ENCODE measurements at places on chromosomes 1 and 21.

- no peak for DNase-seq
Observed at GRCh38 chr1:109136766-109137165, 22.9 kb downstream of the ELAPOR1 start.

DNA sequence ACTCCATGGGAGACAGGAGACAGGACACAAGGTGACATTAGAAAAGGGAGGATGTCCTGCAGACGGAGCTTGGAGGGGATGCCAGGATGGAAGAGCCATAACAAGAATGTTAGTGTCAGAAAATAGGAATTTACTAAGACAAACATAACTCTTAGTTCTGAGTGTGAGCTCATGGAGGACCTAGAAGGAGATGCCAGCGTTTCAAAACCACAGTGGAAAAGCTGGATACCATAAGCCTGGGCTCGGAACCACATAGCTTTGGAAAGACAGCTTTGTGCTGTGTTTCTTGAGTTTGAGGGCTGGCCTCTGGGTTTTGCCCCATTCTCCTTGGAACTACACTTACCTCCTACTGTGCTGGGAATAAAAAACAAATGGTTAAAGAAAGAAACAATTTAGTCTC, 128.4 kb downstream of the S1PR1 start:
- DNase-seq = no peak

GRCh38 chr1:85174503-85174902, 26.3 kb downstream of the SYDE2 start:
- no peak for DNase-seq

- DNase-seq = peak; percentile 19
Observed at GRCh38 chr1:59005491-59006288, 221.8 kb upstream of the JUN start.

- DNase-seq = no peak
Observed at GRCh38 chr1:42179275-42179674, 14.7 kb upstream of the GUCA2A start.

DNA sequence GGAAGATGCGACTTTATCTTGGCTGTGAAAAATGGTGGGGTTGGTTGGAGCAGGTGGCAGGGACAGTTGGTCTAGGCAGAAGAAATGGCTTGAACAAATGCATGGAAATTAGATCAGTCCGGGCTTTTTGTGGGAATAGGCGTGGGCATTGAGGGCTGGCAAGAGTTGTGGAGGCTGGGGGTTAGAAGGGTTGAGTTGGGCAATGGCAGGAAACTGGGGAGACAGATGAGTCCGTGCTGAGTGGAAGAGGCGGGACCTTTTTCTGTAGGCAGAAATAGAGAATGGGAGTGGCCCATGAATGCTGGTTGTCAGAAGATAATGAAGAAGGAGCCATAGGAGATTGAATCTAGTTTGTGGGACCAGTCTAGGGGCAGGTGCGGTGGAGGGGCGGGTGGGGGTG, 6.9 kb downstream of the PDPN start:
- no peak for DNase-seq

DNA sequence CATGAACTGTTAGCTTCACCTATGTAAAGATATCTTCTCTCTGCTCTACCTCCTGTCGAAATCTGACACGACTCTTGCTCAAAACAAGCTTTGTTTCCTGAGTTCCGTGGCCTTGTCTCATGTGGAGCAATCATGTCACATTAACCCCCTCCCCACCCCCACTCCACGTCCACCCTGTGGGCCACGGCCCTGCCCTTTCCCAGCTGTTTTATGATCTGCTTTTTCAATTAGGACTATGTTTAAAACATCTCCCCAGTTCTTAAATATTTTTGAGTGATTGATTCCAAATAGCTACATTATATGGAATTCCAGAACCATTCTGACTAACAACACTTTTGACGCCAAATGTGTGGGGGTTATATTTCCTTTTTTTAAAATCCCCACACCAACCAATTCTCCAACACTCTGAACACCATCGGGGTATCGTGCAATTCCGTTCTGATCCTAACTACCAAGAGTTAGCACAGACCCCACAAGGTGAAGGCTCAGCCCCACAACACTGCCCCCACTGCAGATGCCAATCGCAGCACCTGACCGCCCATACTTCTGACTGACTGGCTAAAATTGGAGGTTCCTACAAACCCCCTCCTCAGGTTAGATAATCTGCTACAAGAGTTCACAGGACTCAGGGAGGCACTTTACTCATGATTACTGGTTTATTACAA, 12.7 kb upstream of the S100A8 start:
- DNase-seq = no peak

DNA sequence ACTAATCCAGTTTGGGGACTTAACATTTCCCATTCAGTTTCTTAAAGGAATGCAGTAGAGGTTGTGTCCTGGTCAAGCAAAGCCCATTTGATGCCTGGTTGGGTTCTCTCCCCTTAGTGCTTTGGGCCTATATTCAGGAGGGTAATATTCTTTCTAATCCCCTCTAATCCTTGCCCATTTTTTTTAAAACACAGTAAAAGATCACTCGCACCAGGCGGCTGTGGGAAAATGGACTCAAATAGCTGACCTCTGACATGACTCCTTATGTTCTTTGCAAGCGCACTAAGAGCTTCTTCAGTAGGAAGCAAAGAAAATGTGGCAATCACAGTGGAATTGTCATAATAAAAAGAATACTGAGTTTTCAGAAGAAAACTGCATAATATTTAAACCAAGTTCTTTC, 49.9 kb downstream of the WNT2B start:
- DNase-seq = no peak

- no peak for DNase-seq
Observed at GRCh38 chr21:25118648-25119047, 488.6 kb downstream of the MRPL39 start.

GRCh38 chr21:31686272-31686915, 26.9 kb downstream of the SOD1 start:
- no peak for DNase-seq

- no peak for DNase-seq
Observed at GRCh38 chr1:9119745-9120144, 9.2 kb downstream of the GPR157 start.

- no peak for DNase-seq
Observed at GRCh38 chr1:178867670-178868069, 3.2 kb downstream of the ANGPTL1 start.

DNA sequence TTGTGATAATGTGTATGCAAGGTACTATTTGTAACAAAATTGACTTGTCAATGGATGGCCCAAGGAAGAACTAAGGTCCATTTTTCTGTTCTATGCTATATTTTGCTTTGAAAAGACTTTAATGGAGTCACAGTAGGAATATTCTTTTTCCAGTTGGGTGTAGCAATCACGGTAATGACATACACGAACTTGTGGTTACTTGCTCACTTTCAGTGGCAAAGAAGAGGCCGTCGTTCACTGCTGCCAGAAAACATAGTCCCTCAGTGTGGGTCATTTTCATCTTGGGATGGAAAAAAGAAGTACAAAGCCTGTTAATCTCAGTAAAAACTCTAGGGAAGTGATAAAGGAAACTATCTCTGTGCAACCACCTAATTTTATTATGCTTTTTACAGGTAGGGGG, 47.8 kb upstream of the LAMC2 start:
- DNase-seq = no peak

DNA sequence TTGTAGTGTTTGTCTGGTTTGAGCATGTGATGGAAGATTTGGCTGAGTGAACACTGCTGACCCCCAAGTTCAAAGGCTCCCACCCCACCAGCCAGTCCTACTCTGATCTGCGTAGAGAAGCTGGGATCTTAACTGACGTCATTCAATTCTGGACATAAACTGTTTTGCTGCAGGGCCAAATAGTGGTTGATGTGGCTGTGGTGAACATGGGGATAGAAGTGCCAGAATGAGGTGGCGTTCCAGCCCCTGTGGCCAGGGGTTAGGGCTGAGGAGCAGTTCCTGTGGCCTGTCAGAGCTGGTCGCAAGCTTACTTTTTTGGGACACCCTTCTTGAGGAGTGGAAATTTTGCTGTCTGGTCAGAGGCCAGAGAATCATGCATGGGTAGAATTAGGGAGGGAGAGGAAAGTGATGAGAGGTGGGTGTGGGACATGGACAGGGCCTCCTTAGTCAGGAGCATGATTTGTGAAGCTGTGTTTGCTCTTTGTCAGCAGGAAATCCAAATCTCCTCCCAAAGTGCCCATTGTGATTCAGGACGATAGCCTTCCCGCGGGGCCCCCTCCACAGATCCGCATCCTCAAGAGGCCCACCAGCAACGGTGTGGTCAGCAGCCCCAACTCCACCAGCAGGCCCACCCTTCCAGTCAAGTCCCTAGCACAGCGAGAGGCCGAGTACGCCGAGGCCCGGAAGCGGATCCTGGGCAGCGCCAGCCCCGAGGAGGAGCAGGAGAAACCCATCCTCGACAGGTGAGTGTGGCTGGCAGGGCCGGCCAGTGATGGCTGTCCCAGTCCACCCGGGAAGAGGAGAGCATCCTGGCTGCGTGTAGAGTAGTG, 25.9 kb downstream of the SZRD1 start:
- no peak for DNase-seq

DNA sequence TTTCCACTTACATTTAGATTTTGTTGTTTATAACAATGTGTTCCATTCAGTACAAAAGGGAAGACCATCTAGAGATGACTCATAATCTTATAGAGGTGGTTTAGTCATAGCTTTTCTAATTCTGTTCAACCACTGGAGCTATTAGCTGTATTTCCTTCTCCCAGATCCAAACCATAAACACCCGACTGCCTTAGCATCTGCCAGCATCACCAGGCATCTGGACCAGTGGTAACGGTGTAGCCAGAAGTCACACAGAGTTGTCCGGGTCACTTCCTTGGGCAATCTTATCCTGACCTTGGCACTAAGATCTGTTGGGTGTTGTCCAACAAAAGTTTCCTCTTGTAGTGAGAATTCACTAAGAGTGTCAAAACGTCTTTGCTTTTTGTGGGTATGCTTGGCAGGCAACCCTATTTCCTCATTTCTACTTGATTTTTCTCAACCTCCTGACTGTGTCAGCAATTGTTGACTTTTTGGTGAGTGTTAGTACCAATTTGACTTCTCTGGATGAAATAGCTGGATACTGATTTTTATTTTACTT, 372.1 kb upstream of the B3GALT2 start:
- DNase-seq = no peak

DNA sequence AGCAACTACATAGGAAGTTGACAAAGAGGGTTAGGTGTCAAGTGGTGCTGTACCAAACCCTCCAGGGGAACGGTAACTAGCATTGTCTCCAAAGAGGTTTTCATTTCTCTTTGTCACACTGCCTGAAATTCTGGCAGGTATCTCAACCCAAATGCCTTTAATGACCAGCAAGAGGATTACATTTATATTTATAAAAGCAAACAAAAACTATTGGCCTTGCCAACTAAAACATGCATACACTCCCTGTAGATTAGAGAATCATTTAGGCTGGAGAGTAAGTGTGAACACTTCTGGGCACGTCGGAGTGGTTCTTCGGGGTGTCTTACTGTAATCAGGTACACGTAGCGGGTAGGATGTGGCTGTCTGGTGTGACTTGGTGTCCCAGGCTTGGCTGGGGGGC, 84.9 kb downstream of the VPS26C start:
- no peak for DNase-seq

DNA sequence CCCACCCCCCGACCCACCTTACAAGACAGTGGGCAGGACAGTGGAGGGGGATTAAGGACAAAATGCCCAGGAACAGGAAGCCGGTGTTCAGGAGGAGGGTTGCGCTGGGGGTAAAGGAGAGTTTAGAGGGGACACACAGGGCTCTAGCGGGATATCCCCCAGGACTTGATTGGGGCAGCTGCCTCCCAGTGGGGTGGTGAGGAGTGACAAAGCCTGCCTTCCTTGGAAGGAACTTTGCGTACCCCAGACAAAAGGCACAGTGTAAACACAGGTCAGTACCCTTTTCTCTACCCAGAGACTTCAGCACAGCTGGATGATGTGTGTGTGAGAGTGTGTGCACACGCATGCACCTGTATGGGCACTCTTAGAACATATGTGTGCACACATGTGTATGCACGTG, 51.7 kb upstream of the BCAR3 start:
- no peak for DNase-seq

- DNase-seq = no peak
Observed at GRCh38 chr1:217673387-217673786, 42.2 kb downstream of the SPATA17 start.

DNA sequence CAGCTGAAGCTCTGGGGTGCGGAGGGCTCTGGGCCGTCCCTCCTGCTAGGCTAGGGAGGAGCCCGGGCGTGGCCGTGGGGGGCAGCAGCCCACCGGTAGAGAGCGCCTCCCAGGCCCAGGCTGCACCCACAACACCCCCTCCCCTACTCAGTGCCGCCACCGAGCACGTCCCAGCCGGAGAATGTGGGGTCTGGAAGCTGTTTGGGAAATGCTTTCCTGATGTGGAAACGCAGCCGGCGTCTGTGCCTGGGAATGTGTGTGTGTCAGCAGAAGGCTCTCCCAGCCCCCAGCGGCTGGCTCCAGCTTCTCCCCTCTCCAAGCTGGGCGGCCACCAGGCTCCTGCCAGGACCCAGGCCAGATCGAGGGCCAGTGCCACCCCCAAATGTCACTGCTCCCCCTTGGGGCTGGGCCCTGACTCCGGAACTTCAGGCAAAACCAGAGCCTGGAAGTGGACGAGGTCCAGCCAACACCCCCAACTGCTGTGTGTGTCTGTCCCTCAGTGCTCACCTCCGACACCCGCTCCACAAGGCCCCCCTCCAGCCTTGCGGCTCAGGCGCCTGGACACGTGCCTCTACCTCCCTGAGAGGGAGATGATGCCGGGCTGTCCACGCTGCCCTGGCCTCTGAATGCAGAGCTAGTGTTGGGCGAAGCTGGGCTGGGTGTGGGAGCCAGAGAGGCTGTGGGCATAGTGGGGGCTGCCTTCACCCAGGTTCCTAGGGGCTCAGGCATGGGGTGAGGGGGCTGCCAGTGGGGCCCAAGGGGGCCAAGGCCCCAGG, 74.7 kb downstream of the MEGF6 start:
- no peak for DNase-seq

DNA sequence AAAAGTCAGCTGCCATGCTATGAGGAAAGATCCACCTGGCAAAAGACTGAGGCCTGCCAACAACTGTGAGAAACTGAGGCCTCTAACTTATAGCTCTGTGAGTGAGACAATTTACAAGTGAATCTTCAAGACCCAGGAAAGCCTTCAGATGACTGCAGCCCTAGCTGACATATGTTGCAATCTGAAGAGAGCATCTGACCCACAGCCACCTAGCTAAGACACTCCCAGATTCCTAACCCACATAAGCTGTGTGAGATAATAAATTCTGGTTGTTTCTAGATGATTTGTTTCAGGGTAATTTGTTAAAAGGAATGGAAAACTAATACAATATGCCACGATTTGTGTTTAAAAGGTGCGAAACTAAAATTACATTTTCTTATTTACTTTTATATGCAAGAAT, 55.1 kb downstream of the HFM1 start:
- no peak for DNase-seq

GRCh38 chr1:81109038-81109437, 691.7 kb upstream of the ADGRL2 start:
- DNase-seq = no peak

- DNase-seq = no peak
Observed at GRCh38 chr1:183467687-183468086, 4.6 kb upstream of the SMG7 start.

- no peak for DNase-seq
Observed at GRCh38 chr21:44593598-44594405, 1.5 kb upstream of the KRTAP10-6 start.

DNA sequence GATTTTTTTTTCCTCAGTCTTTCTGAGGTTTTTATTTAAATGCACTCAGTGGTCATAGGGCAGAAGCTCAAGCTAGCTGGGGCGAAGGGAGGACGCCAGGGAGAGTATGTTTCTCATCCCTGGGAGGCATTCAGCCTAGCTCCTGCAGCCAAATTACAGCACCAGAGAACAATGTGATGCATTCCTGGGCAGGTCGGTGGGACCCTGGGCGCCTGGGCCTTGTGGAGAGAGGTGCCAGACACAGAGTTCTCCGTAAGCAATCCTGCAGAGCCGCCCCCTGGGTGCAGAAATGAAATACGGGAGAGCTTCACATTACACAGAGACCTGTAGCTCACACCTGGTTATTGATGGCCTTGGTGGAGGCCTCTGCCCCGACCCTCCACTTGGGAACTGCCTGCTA, 15.5 kb downstream of the WNT2B start:
- no peak for DNase-seq

All from CD4-positive, alpha-beta T cell treated with Interleukin-10 for 1 hour (primary cell).